CD4-positive, alpha-beta T cell (primary cell): ENCODE measurements at places on chromosomes 2 and 18.

DNA sequence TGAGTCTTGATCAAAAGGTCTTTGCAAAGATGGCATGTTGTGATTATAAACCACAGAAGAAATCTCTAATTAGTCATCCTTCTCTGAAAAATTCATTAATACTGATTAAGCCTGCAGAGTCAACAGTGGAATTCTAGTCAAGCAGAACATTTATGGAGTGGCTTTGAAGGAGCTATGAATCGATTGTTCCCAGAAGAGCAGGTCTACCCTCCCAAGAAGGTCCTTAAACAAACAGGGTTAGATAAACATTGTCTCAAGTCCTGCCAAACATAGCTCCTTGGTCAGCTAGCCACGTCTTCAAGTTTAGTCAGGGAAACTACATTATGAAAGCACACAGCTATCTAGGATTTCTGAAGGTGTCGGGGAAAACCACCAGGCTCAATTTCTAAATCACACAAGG is 88.9 kb downstream of the ITGA4 start:
- DNase-seq: no peak

DNA sequence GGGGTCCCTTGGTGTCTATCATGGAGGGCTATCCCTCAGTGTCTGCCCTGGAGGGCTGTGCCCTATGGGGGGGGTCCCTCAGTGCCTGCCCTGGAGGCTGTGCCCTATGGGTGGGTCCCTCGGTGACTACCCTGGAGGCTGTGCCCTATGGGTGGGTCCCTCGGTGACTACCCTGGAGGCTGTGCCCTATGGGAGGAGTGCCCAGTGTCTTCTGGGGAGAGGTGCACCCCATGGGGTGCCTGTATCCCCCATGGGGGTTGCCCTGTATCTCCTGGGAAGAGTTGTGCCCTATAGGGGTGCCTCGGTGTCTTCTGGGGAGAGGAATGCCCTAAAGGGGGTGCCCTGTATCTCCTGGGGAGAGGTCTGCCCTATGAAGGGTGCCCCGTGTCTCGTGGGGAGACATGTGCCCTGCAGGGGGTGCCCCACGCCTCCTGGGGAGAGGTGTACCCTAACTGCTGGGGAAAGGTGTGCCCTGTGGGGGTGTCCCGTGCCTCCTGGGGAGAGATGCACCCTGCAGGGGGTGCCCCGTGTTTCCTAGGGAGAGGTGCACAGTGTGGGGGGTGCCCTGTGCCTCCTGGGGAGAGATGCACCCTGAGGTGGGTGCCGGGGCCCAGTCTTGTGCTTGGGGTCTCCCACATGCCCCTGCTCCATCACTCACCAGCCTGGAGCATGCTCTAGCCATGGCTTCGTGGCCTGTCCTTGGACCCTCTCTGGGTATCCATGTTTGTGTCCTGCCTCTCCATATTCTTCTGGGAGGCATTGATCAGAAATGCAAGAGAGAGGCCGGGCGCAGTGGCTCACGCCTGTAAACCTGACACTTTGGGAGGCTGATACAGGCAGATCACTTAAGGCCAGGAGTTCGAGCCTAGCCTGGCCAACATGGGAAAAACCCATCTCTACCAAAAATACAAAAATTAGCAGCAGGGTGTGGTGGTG is 215.6 kb downstream of the HDAC4 start:
- no peak for DNase-seq

DNA sequence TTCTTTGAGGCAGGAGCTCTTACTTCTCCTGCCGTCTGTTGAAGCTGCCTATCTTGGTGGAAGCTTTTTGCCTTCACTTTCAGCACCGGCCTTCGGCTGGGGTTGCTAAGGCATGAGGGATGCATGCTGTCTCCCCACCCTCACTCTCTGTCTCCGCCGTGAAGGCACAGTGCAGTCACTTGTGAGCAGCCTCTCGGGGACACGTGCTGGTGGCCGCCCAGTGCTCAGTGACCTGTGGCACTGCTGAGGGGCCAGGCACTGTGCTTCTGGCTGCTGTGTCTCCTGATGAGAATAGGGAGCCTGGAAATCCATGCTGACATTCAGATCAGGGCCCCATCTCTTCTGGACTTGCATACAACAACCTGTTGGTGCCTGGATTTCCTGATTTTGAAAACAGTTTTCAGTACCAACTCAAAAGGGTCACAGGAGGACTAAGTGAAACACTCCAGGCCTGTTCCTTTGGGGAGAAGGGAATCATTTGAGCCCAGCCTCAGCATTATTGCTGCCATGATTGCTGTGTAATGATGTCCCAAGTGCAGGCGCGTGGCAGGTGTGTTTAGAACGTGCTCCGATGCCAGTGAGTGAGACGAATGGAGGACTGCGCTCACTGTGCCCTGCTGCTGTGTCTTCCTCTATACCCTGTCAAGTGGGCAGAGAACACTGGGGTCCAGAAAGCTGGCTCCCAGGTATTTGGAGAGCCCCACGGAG is 218.1 kb downstream of the SEPTIN10 start:
- DNase-seq: no peak

DNA sequence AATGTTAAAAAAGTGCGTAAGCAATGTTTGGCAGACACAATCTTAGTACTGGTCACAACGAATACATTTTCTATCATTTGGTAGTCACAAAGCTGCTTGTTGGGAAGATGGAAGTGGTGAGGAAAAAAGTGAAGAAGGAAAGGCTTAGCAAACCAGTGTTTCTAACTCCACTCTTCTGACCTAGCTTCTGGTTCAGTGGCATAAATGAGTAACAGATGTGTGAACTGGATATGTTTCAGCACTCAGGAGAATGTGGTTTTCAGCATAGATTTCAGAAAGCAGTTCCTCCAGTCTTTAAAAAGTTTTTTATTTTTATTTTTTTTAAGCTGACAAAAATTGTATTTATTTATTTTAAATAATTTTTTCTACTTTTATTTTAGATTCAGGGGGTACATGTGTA is 357.1 kb downstream of the CPS1 start:
- no peak for DNase-seq

DNA sequence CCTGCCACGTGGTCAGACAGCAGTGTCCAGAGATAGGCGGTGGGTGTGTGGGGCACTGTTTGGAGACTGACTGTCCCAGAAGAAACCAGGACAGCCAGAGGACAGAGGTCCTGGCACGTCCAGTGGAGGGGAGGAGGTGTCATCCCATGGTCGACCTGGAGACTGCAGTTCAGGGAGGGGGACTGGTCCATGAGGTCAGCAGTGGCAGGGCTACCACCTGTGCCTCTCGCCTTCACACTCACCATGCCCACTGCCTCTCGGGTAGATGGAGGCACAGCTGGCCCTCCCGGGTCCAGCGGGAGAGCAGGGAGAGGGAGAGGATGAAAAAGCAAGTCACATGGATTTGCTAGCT is 53.9 kb downstream of the INHBB start:
- DNase-seq: no peak

DNA sequence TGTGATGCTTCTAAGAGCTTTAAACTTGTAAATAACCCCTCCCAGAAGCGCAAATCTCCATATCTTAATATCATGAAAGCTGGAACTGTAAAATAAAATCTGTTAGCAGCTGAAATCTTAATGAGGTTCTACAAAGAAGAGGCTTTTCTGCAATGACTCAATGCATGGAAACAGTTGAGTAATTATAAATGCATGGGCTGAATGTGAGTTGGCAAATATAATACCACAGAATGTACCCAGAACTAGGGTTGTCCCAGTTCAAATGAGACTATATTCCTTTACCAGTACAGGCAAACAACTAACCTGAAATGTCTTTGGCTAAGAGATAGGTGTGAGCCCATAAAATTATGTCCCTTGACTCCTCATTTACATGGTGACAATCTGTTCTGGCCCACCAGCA is 52.9 kb downstream of the SATB2 start:
- no peak for DNase-seq

GRCh38 chr2:143850084-143850483 is 669.8 kb downstream of the ZEB2 start:
- no peak for DNase-seq

DNA sequence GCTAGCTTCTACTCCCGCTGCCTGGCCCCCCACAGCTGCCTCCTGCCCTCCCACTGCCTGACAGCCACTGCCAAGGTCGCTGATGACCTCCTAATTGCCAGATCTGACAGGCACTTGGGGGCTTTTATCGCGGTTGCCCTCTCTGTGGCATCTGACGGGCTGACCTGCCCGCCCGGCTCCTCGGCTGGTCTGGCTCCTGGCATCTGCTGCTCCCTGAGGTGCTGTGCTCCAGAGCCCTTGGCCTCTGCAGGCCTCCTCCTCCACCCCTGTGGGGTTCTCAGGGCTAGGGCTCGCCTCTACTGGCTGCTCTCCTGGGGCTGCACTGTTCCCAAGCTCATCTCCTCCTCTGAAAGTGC is 43.1 kb downstream of the INHBB start:
- DNase-seq: no peak

DNA sequence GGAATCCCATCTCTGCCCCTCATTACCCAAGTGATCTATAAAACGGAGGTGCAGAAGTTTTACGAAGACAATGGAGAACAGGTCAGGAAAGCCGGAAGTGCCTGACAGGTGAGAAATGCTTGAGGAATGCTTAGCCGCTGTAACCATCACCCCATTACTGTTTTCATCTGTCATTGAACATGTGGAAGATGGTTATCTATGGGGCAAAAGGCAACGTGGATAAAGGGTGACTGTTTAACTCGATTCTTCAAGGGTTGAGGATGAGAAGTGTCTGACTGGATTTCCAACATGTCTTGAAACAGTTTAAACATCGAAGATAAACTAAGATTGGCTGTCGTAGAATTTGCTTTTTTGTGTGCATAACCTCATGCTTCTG is 17.3 kb downstream of the HK2 start:
- DNase-seq: no peak

- no peak for DNase-seq
Observed at GRCh38 chr2:49210191-49210590, 55.9 kb upstream of the FSHR start.

- DNase-seq: no peak
Observed at GRCh38 chr2:128790541-128791001, 471.9 kb upstream of the HS6ST1 start.

- DNase-seq: no peak
Observed at GRCh38 chr2:42195559-42195958, 26.4 kb downstream of the EML4 start.

GRCh38 chr2:227503433-227504406 is 31.8 kb downstream of the AGFG1 start:
- DNase-seq: no peak

DNA sequence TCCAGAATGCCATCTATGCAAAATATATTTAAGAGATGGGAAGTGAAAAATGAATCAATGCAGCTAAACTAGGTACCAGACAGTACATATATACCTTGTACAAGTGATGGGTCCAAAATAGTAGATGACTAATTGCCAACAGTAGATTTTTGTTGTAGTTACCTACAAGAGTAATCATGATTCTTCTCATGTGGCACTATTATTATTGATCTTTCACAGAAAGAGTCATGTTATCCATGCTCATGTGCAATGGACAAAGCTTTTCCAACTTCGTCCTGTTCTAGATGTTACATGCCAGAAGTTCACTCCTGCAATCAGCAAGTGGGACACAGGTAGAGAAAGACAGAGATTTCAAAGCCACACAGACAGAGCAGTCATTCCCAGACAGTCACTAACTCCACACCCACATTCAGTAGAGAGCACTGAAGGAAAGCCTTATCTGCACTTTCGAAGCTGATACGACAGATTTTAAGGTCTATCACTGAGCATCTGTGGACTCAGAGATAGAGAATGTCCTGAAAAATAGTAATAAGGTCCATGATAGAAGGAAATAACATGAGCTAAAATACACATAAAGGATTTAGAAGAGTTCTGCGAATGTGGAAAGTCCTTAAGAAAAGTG is 101.6 kb upstream of the ITPRID2 start:
- DNase-seq: no peak

GRCh38 chr2:1771626-1772280 is 27.4 kb upstream of the PXDN start:
- no peak for DNase-seq

DNA sequence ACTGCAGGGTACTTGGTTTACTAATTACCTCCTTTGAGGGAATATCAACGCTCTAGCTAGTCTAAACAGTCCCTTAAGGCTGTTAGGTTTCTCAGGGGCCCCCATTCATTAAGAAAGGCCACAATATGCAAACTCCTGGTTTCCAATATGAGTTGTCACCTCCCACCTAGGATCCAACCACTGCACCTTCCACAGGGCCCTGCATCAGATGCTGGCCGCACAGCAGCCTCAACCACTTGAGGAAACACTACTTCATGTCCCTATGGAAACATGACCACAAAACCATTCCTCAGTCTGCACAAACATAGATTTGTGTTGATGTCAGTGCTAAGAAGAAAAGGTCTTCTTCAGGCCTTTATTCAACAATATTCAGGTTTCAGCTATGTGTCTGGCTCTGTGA is 40.9 kb downstream of the STAT4 start:
- DNase-seq: no peak

- no peak for DNase-seq
Observed at GRCh38 chr18:74351354-74351753, 35.7 kb downstream of the C18orf63 start.

DNA sequence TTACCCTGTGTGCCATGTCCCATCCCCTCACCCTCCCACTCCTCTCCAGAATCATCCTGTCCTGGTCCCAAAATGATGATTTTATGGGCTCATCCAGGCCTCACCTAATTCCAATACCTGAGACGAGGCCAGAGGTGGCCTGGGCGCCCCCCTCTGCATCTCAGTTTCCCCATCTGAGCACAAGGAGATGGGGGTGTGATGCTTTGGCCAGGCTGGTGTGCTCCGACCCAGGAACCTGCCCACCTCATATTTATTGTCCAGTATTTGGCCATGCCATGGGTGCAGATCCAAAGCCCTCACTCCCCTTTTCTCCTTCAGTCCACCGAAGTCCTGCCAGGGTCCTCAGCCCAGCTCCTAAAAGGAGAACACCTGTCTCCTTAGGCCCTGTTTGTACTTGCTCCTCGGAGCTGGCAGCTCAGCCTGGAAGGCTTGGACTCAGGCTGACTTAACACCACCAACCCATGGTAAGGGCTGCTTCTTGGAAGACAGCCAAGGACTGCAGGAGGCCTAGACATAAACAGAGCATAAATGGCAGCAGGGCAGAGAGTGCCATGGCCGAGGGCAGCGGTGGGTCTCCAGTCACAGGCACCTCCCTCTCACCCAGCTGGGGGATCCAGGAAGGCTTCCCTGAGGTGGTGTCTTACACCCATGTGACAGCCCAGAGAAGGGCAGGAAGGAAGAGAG is 3.6 kb downstream of the TEX51 start:
- DNase-seq: no peak
